Nephron progenitor cell (in vitro differentiated cells): ENCODE measurements at places on chromosomes 3 and 15.
A peak's percentile ranks its signal among the peaks of the same experiment; 100 is the strongest.

GRCh38 chr3:33047842-33048834, 48.8 kb downstream of the GLB1 start:
- no peak for DNase-seq
- H3K4me3 ChIP-seq = no peak overlapping the region
- H3K27ac ChIP-seq = no peak overlapping the region
- no peaks in the 10 kb centered on the region for H3K4me1 ChIP-seq

GRCh38 chr3:95971573-95971972, 842.8 kb upstream of the EPHA6 start:
- H3K27ac ChIP-seq = no peak overlapping the region
- H3K36me3 ChIP-seq = no peaks in the 10 kb centered on the region
- no peaks in the 10 kb centered on the region for H3K27me3 ChIP-seq
- no peak for DNase-seq

DNA sequence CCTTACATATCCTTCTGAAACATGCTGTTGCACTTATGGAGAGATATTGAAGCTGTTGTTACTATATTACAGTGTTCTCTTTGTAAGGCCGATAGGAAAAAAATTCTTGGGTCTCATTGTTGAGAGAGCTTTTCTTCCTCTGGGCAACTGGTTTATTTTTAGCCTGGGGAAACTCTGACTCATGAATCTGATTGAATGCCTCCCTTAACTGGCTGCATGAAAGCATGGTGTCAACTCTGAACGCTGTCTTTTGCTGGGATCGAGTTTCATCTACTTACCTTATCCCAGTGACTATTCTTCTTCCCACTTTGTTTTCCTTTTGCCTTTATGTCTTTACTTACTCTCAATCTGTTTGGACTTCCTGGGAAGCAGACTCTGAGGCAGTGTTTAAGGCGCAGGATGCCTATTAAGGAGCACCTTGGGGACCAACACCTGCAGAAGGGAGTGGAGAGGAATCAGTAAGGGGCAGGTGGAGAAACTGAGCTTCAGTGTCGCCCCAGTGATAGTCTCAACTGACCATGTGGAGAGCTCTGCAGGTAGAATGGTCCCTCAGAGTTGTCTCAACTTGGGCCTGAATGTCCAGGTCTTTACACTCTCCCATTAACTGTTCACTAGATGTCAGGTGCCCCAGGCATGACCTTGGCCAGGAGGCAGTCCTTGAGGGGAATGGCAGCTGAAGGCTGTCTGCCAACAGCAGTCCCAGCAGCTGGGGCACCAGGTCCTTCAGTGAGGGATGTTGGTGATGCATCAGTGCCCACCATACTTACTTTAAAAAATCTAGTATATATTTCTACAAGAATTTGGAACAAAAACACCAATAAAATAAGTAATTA, 88.9 kb upstream of the CCNL1 start:
- H3K4me3 ChIP-seq = no peak overlapping the region
- peaks cover 22% of the 10 kb centered on the region for H3K4me1 ChIP-seq
- peak overlapping the region; percentile 89 for H3K27ac ChIP-seq
- peaks cover 3% of the 10 kb centered on the region for H3K27me3 ChIP-seq
- no peak for DNase-seq
- no peaks in the 10 kb centered on the region for H3K36me3 ChIP-seq

GRCh38 chr3:67048715-67049074, 50.6 kb downstream of the KBTBD8 start:
- no peaks in the 10 kb centered on the region for H3K36me3 ChIP-seq
- H3K27me3 ChIP-seq = no peaks in the 10 kb centered on the region
- DNase-seq = no peak
- no peaks in the 10 kb centered on the region for H3K4me1 ChIP-seq

DNA sequence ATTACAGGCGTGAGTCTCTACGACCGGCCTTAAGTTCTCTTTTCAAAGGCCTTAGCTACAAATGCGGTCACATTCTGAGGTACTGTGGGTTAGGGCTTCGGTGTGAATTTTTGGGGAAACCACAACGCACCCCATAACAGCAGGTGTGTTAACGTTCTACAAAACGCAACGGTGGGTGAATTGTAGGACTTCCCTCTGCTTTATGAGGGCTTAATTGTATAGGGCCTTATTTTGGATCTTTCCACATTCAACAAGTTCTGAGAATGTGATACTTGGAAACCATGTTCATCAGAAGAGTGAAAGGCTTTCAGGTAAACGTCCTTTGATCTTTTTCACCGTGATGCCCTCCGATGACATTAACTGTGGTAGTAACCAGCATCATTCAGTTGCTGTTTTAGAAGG, 998.6 kb upstream of the CFAP20DC start:
- no peak overlapping the region for H3K4me3 ChIP-seq
- H3K27ac ChIP-seq = no peak overlapping the region
- peaks cover 9% of the 10 kb centered on the region for H3K36me3 ChIP-seq
- H3K4me1 ChIP-seq = peaks cover 4% of the 10 kb centered on the region
- H3K27me3 ChIP-seq = no peaks in the 10 kb centered on the region

GRCh38 chr15:100762289-100762688, 117.3 kb upstream of the ALDH1A3 start:
- no peak for DNase-seq
- peaks cover 54% of the 10 kb centered on the region for H3K4me1 ChIP-seq
- no peaks in the 10 kb centered on the region for H3K36me3 ChIP-seq
- no peak overlapping the region for H3K4me3 ChIP-seq
- H3K27ac ChIP-seq = no peak overlapping the region

DNA sequence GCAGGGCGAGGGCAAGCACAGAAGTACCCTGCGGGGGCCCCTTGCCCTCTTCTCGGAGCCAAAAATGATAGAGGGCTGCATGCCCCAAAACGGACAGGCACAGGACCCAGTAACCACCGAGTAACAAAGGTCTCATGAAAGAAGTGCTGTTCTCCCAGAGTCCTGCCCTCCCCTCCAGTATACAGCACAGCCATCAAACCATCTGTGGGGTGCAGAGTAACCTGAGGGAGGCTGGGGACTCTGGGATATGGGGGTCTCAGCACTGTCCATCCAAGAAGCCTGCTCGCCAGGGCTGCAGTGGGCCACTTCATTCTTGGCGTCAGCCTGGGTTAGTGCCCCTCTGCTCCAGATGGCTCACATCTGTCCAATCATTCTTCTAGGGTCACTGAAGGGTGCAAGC, 6.1 kb downstream of the ULK3 start:
- H3K36me3 ChIP-seq = no peaks in the 10 kb centered on the region
- no peak overlapping the region for H3K4me3 ChIP-seq
- H3K4me1 ChIP-seq = peaks cover 58% of the 10 kb centered on the region
- no peak overlapping the region for H3K27ac ChIP-seq

- H3K4me1 ChIP-seq = no peaks in the 10 kb centered on the region
- peak overlapping the region; percentile 16 for H3K27ac ChIP-seq
- H3K4me3 ChIP-seq = no peak overlapping the region
- peaks cover 8% of the 10 kb centered on the region for H3K36me3 ChIP-seq
Observed at GRCh38 chr3:188782613-188783124, 389.1 kb upstream of the TPRG1 start.

- H3K4me1 ChIP-seq = peaks cover 18% of the 10 kb centered on the region
- no peaks in the 10 kb centered on the region for H3K36me3 ChIP-seq
- peak overlapping the region; percentile 86 for H3K4me3 ChIP-seq
- DNase-seq = no peak
- H3K27me3 ChIP-seq = peaks cover 45% of the 10 kb centered on the region
- no peak overlapping the region for H3K27ac ChIP-seq
Observed at GRCh38 chr3:132033471-132033870, 1.3 kb downstream of the CPNE4 start.

DNA sequence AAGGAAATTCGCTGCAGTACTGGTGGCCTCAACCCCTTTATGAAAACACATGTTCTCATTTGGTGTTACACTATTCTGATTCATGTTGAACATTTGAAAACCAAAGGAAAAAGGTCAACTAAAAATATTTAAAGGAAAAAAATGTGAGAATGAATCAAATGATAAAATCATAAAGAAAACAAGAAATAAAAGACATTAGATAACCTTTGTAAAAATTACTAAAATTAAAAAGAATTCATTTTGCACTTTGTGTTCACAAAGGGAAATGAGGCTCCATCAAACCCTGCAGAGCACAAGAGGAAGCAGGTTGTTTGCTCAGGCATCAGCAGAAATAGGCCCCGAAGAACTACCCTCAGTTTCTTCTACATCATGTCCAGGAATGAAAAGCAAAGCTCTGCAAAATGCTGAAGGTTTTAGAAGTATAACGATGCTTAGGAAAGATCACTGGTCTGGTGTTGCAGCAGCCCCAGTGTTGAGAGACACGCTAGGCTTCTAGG, 41.2 kb downstream of the MAP4 start:
- DNase-seq = no peak
- no peak overlapping the region for H3K4me3 ChIP-seq
- no peak overlapping the region for H3K27ac ChIP-seq
- no peaks in the 10 kb centered on the region for H3K27me3 ChIP-seq

- no peaks in the 10 kb centered on the region for H3K36me3 ChIP-seq
- DNase-seq = no peak
- H3K4me1 ChIP-seq = no peaks in the 10 kb centered on the region
- H3K4me3 ChIP-seq = no peak overlapping the region
- no peak overlapping the region for H3K27ac ChIP-seq
- peaks cover 45% of the 10 kb centered on the region for H3K27me3 ChIP-seq
Observed at GRCh38 chr15:79130535-79131130, 40.1 kb upstream of the RASGRF1 start.

DNA sequence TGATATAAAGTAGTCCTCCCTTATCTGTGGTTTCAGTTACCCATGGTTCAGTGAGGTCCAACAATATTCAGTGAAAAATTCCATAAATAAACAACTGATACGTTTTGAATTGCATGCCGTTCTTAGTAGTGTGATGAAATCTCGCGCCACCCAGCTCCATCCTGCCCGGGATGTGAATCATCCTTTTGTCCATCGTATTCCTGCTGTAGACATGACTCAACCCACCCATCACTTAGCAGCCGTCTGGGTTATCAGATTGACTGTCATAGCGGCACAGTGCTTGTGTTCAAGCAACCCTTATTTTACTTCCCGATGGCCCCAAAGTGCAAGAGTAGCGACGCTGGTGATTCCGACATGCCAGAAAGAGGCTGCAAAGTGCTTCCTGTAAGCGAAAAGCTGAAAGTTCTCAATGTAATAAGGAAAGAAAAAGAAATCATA, 48.0 kb upstream of the MEX3B start:
- H3K4me3 ChIP-seq = no peak overlapping the region
- H3K27ac ChIP-seq = no peak overlapping the region
- no peaks in the 10 kb centered on the region for H3K36me3 ChIP-seq
- no peak for DNase-seq
- peaks cover 8% of the 10 kb centered on the region for H3K4me1 ChIP-seq
